ENCODE measurements at places on chromosomes 5 and 9.

- no peak for DNase-seq
Observed at GRCh38 chr5:151587796-151588555, 3.2 kb downstream of the FAT2 start.

DNA sequence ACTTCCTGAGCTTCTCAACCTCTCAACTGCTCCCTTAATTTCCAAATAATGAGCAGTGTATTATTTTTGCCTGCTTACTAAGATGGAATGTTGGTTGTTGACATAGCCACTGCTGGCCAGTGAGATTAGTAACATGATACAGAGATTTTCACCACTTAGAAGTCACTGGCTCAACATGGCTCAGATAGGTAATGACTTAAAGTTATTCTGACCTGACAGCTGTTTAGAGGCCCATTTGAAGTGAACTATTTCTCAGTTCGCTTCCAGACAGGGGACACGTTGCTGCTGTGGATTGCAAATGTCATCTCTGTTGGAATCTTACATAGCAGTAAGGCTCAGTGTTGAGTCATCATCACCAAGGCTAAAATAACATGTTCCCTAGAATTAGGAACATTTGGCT is 490.2 kb downstream of the TLE4 start:
- DNase-seq = no peak

DNA sequence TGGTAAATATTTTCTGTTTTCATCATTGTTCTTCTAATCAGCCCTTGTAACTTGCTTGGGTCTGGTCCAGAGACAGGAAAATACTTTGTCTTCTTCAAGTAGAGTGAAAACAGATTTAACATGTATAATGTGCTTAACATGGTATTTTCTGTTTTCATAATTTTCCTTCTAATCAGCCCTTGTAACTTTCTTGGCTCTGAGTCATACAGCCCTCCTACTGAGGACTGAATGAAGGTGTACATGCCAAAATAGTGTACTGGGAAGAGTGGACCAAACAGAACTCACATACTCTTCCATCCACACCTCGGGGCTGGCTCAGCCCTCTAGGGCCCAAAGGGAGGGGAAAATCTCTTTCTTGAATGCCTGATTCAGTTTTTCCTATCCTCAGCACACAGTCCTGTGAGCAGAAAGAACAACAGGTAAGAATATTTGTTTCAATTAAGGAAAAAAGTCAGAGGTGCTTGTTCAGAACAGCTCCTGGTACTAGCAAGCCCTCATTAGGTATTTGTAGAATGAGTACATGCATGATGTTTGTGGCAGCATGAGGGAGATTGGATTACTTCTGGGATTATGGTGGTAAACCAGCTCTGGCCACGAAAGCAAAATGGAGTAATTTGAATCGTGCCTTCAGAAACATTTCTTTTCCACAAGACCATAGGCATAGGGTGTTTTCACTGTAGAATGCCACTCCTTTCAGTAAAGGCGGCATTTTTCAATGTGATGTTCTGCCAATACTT is 24.2 kb upstream of the MACIR start:
- no peak for DNase-seq

DNA sequence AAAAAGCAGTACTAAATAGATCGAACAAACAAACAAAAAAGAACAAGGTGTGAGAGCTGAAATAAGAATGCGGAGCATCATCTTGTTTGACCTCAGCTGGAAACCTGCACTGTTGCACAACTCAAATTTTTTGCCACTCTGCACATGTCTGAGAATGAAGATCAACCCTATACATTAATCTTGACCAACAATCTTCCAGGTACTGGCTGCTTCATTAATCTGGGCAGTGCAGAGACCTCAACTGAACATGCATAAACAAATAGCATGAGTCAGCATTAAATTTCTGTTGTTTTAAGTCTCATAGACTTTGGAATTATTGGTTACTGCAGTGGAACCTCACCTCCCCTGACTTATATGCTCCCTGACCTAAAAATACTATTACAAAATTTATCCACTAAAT is 114.6 kb upstream of the FTMT start:
- no peak for DNase-seq
